ENCODE measurements at places on chromosomes 2 and 18.

DNA sequence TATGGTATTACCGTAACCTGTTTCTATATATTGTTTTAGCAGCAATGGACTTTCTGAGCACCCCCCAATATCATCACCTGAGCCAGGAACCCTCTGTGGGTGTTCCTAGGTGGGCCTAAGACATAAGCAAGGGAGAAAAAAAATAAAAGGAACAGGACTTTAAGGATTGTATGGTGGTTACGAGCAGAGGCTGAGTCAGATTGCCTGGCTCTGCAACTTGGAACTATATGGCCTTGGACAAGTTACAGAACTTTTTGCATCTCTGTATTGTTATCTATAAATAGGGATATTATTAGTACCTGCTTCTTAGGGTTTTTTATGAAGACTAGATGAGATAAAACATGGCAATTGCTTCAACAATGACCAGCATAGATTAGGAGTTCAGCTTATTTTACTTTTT is 34.9 kb downstream of the MFSD6 start:
- DNase-seq: no peak

DNA sequence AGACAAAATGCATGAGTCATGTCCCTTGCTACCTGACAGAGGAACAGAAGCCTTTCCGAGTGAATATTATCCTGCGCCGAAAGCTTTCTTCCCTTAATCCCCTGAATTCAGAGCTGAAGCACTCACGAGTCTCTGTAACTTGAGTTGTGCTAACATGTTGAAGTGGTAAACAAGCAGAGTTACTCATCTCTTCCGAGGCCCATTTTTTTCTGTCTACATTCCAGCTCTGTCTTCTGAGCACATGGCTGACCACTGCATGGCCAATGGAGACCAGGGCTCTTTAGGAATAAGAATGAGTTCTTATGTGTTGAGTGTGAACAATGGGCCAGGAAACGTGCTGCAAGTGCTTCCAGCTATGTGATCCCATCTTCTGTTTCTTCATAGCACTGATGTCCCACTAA is 73.1 kb upstream of the PID1 start:
- no peak for DNase-seq

DNA sequence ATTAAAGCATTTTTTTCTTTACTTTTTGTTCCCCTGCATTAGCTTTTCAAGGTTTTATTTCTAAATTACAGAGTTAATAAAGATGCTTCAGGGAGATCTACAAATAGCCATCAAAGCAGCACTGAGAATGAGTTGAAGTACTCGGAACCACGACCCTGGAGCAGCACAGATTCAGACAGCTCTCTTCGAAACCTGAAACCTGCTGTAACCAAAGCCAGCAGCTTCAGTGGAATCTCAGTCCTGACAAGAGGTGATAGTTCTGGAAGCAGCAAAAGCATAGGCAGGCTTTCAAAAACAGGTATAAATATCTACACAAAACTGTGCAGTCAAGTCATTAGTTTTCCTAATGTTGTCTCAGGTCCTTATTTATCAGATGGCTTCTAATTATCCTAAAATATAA is 102.8 kb upstream of the UBXN4 start:
- DNase-seq: no peak

DNA sequence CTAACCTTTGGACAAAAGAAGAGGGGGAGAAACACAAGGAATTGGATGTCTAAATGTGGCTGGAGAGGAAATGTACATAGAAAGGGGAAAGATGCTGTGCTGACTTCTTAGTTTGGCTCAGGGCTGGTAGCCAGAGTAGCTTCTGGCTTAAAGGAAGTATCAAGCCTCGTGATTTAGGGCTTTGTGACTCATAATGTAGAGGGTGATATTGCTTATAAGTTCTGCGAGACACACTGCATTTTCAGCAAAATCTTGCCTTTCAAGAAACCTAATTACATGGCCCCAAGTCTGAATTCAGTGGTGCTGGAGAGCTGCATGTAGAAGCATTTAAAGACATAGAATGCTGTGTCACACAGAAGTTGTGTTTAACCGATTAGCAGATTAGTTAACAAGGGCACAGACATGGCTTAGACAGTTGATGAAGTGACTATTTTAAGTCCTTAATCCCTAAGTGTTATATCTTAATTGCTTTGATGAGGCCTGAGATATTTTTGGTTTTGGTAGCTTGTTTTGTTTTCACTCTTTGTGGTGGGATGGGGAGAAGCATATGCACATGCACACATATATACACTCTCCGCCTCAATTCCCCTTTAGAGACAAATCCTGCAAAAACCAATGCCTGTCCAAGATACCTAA is 66.4 kb downstream of the EPAS1 start:
- no peak for DNase-seq

- no peak for DNase-seq
These were observed 8.0 kb downstream of the CYRIA start for GRCh38 chr2:16657671-16658070.

DNA sequence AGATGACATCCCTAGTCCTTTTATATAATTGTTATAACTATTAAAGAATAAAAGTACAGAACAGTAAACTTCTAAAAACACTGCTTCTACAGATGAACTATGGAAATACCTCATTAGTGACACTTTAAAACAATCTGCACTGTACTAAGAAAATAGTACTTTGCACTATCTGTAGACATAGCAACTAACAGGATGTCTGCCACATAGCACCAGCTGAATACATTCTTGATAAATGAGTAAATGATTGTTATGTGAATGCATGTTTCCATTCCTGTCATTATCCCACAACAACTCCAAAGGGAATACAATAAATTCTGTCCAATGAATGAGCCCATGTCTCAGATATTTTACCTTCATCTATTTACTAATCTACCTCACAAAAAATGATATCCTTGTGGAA is 115.3 kb upstream of the SLC35G4 start:
- no peak for DNase-seq
